ENCODE measurements at places on chromosomes 1 and 21. TPM values are rescaled to one million over a fixed set of nuclear protein-coding genes. Genes with fewer than 3 reads are reported as not detected.

The DMRTA2 gene
- total RNA-seq = not detected

The HAO2 gene
- total RNA-seq = not detected

The FMO5 gene
- total RNA-seq = 29.0 TPM

The ASPM gene
- total RNA-seq = 1.1 TPM

The AIRE gene
- not detected for total RNA-seq
